ENCODE measurements at places on chromosomes 1 and 21.

GRCh38 chr1:115089420-115090185 lies at the start of gene TSPAN2:
TSS of gene TSPAN2 (minus strand) at chr1:115089503. CDS start at chr1:115089432, 71 bp downstream.
- DNase-seq: no peak

GRCh38 chr1:49854741-49855140 lies 169.0 kb downstream of the AGBL4 start:
- DNase-seq: no peak

DNA sequence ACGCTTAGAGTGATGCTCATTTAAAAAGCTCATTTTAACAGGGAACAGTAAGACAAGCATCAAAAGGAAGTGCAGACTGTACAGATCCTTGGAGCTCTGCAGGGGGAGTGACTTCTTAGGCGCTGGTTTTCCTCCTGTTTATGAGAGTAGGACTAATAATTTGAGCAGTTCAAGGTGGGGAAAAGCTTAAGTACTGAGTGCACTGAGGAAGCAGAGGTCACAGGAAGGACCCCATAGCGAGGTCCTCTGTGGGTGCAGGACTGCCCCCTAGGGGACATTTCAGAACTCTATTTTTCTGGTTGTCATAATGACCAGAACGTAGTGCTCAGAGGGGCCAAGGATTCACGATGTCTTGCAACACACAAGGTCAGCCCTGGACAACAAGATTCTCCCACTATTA lies 112.1 kb downstream of the HLCS start:
- no peak for DNase-seq

DNA sequence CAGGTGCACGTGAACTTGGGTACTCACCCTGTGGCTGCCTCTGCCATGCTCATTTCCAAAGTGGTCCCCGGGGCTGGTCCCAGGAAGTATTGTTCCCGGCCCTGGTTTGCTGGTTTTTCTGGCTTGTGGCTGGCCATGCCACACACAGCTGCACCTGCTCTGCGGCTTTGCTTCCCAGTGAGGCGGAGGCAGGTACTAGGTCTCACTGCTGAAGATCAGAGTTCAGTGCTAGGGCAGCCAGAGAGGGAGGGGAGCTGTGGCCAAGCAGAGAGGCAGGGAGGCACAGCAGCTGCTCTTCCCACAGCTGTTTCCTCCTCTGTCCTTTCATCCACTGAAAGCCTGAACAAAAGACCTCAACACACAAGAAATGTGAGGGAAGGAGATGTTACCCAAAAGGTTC lies 30.5 kb downstream of the ENO1 start:
- DNase-seq: no peak
